ENCODE measurements at places on chromosomes 3 and 15.
A peak's percentile ranks its signal among the peaks of the same experiment; 100 is the strongest.

DNA sequence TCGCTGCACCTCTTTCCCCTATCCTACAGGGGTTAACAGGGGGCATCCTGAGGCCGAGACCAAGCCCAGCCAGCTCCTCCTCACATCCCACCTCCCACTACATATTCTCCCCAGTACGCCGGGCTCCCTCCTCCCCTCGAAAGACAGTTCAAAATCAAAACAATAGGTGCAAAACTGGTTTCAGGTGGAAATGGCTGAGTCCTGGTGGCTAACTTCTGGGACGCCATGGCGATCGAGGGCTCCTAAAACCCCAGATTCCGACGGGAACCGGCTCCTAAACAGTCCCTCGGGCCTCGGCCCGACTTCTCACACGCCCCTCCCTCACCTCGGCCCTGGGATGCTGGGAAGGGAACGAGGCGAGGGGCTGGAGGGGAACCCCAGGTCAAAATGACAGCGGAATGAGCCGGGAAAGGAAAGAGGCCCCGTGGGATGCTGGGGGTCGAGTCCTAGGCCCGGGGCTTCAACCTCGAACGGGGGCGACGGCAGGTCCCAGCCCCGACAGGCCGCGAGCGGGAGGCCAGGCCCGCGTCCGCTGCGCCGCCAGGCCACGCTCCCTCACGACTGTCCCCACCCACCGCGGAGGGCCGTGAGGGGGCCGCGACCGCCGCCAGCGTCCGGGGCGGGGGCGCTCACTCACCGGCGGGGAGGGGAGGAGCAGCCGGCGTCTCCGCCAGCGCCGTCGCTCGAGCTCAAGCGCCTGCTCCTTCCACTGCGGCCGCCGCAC is 492 bp downstream of the TMCC1 start:
- DNase-seq: peak; percentile 75

GRCh38 chr3:196193736-196194541 is 17.3 kb downstream of the ZDHHC19 start:
- no peak for DNase-seq

DNA sequence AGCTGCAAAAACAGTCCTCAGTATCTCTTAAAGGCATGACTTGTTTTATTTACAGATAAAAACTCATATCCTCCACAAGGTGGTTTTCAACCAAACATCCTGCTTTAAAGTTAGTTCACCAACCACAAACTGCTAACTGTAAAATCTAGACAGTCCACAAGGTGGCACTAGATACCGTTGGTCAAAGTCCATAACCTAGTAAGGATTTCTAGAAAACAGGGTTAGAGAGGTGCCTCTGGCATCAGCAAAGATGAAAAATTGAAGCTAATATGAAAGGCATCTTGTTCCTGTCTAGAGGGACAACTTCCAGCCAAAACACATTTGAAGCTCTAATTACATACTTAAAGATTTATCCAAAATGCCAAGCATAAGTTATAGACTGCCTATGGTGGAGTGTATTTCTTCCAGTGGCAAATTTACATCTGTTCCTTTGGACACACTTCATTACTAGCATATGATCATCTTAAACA is 56.0 kb downstream of the ZMAT3 start:
- DNase-seq: no peak

GRCh38 chr3:36919439-36920160 is 25.3 kb downstream of the TRANK1 start:
- DNase-seq: no peak

GRCh38 chr15:77640615-77641014 is 7.9 kb upstream of the LINGO1 start:
- DNase-seq: no peak

- DNase-seq: no peak
Measured at GRCh38 chr15:58307313-58307961, 124.4 kb upstream of the LIPC start.

DNA sequence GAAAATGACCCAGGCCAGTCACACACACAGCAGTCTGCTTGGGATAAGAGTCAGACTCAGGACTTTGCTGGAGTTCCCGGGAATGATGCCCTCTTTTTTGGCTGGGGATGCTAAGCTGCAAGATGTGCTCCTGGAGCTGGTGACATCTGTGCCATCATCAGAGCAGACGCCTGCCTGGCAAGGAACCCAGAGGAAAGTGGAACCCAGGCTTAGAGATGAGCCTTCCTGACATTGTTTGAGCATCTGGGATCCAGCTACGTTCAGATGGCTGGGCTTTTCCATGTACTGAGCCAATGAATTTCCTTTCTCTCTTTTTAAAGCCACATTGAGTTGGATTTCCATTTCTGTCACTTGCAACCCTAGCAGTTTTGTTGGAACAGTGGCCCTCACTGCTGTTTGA is 53.3 kb downstream of the EBLN2 start:
- no peak for DNase-seq

Measured in activated effector memory CD4-positive, alpha-beta T cell treated with Interleukin-2 at 50 U/mL for 16 hours (primary cell).